ENCODE measurements at places on chromosomes 3 and 15.

DNA sequence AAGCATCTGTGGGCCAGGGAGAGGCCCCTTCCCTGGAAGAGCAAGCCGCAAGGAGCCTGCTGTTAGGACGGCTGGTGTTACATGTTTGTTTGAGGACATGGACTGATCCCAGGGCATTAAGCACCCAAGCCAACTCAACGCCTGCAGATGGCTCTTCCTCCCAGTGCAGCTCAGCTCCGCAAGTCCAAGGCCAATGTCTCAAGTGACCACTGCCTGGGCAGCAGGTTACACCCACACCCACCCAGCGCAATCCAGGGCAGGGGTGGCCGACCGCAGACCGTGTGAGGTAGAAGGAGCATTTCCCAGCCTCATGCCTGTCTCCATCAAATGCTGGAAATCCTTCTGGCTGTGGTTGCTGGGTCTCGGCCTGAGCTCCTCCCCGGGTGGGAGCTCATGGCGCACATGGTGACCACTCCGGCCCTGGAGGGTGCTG, 14.5 kb downstream of the GP5 start:
- no peak for DNase-seq

GRCh38 chr15:62569460-62570404, 404.6 kb upstream of the C2CD4B start:
- no peak for DNase-seq

GRCh38 chr15:70547846-70548487, 215.4 kb downstream of the UACA start:
- DNase-seq: no peak

DNA sequence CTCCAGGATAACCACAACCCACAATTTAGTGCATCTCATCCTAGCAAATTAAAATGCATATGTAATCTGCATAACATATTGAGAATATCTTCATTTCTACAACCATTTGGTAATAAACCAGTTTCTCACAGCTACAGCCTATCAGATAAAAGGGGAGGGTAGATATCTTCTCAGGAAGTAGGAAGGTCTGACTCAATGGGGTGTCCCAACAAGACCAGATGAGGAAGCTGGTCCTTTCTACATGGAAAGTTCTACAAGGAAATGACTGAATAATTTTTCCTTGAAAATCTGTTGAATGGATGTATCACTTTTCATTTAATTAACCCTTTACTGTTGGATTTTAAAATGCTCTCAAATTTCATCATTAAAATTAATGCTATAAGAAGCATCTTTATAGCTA, 17.4 kb upstream of the TMPRSS7 start:
- no peak for DNase-seq

GRCh38 chr15:44084770-44085169, 110.3 kb downstream of the FRMD5 start:
- DNase-seq: no peak

DNA sequence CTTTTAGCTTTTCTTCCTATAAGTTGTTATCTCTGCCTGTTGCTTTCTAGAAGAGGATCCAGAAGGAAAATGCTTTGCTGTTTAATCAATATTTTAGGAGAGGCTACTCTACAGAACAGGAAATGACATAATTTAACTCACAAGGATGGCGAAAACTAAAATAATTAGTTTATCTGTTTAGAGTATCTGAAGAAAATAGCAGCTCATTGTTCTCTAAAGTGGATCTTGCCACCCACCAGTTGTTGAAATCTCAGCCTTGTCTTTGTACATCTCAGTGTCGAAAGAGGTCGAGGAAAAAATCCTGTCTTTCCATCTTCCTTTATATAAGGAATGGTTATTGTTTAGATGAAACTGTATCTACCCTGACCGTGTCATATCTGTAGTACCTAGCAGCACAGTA, 126.6 kb downstream of the ZNF609 start:
- no peak for DNase-seq

DNA sequence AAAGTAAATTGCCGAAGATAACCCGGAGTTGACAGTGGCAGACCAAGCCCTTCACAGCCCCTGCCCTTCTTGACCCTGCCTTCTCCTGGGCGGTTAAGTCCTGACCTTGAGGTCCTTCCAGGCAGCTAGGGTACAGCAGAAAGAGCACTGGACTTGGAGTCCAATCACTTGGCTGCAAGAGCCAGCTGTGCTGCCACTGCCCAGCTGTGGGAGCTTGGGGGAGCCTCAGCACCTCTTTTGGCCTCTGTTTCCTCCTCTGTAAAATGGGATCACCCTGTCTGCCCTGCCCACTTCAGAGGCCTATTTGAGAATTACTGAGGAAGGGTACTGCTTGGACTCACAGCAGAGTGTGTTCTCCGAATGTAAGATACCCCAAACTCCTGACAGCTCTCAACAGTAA, 66.2 kb upstream of the SMAD6 start:
- no peak for DNase-seq

Data from stimulated activated CD8-positive, alpha-beta memory T cell treated with anti-CD3 and anti-CD28 coated beads, Interleukin-15, amount 100 ng/mL, for 24 hours (primary cell).